ENCODE measurements at places on chromosomes 11 and 22.

DNA sequence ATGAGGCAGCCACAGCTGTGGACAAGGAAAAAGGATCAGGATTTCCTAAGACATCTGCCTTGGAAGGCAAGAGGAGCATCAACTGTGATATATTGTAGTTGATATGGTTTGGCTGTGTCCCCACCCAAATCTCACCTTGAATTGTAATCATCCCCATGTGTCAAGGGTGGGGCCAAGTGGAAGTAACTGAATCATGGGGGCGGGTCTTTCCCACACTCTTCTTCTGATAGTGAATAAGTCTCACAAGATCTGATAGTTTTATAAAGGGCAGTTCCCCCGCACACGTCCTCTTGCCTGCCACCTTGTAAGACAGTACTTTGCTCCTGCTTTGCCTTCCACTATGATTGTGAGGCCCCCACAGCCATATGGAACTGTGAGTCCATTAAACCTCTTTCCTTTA, 10.2 kb downstream of the RIC8A start:
- no peak for DNase-seq

DNA sequence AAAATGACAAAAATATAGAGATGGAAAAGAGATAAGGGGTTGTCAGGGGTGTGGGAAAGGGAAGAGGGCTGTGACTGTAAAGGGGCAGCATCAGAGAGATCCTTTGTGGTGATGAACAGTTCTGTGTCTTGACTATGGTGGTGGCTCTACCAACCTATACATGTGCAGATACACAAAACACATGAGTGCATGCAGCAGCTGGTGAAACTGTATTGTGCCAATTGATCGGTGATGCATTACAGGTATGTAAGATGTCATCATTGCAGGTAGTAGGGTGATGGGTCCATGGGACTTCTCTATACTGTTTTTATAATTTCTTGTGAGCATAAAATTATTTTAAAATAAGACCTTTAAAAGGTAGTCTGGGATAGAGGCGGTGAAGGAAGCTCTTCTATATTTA, 24.1 kb upstream of the ZDHHC13 start:
- no peak for DNase-seq

GRCh38 chr11:363948-364761, 5.1 kb upstream of the B4GALNT4 start:
- DNase-seq = peak; percentile 50

GRCh38 chr11:93274851-93275250, 55.7 kb upstream of the DEUP1 start:
- DNase-seq = no peak

GRCh38 chr22:45428391-45429385, 15.2 kb downstream of the RIBC2 start:
- no peak for DNase-seq

Measured in NCI-H1048 (cell line).